Neuronal stem cell (in vitro differentiated cells): ENCODE measurements at places on chromosomes 6 and 20.

- no peak overlapping the region for H3K27ac ChIP-seq
- H3K27me3 ChIP-seq, result no peaks in the 10 kb centered on the region
- no peaks in the 10 kb centered on the region for H3K36me3 ChIP-seq
- H3K4me3 ChIP-seq, result no peak overlapping the region
Observed at GRCh38 chr6:145506565-145506964, 228.8 kb downstream of the EPM2A start.

- H3K27me3 ChIP-seq, result no peaks in the 10 kb centered on the region
- H3K4me1 ChIP-seq, result peaks cover 9% of the 10 kb centered on the region
- peaks cover 15% of the 10 kb centered on the region for H3K36me3 ChIP-seq
- no peak for DNase-seq
- H3K27ac ChIP-seq, result peak overlapping the region; percentile 14
Observed at GRCh38 chr6:107495196-107495643, 5.3 kb downstream of the SOBP start.

DNA sequence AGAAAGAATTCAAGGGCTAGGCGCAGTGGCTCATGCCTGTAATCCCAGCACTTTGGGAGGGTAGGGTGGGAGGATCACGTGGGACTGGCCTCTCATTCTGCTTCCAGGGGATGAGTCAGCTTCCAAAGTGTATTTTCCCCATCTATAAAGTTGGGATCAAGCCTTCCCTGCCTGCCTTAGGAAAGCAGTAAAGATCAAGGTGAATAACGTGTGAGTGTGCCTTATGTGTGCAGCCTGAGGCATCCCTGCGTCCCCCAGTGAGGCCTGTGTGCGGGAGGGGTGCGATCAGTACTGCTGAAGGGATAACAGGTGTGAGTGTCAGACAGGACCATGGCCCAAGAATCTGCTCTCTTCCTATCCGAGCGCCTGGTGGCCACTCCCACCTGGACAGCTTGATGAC lies 26.8 kb downstream of the TMEM181 start:
- DNase-seq, result no peak
- no peaks in the 10 kb centered on the region for H3K4me1 ChIP-seq
- no peak overlapping the region for H3K4me3 ChIP-seq
- peaks cover 28% of the 10 kb centered on the region for H3K36me3 ChIP-seq

DNA sequence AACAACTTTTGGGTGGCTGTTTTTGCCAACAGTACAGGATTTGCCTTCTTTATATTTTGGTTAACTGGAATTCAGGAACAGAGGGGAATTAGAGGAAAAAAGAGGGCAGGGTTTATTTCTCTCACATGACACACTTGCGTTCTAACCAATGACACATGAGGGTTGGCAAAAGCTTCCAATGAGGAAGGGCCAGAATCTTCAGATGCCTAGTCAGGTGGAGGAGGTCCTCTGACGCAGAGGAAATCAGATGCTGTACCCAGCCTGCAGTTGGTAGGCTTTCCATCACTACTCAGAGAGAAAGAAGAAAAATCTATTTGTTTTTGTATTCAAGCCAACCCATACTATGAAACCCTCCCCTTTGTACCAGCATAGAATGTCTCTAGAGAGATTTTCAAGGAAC lies 20.8 kb downstream of the TM9SF4 start:
- H3K4me3 ChIP-seq, result no peak overlapping the region
- no peak overlapping the region for H3K27ac ChIP-seq
- no peaks in the 10 kb centered on the region for H3K27me3 ChIP-seq
- no peaks in the 10 kb centered on the region for H3K4me1 ChIP-seq
- H3K36me3 ChIP-seq, result peaks cover 2% of the 10 kb centered on the region
- no peak for DNase-seq

- peaks cover 10% of the 10 kb centered on the region for H3K27me3 ChIP-seq
- no peak for DNase-seq
- H3K27ac ChIP-seq, result no peak overlapping the region
- no peaks in the 10 kb centered on the region for H3K36me3 ChIP-seq
- no peaks in the 10 kb centered on the region for H3K4me1 ChIP-seq
- no peak overlapping the region for H3K4me3 ChIP-seq
Observed at GRCh38 chr6:14059791-14060436, 57.7 kb upstream of the CD83 start.

- peaks cover 5% of the 10 kb centered on the region for H3K4me1 ChIP-seq
- H3K27me3 ChIP-seq, result no peaks in the 10 kb centered on the region
- H3K4me3 ChIP-seq, result no peak overlapping the region
- no peak overlapping the region for H3K27ac ChIP-seq
Observed at GRCh38 chr20:48984575-48985219, 61.4 kb upstream of the CSE1L start.

GRCh38 chr20:34831936-34832335 lies 6.5 kb upstream of the NCOA6 start:
- H3K4me1 ChIP-seq, result no peaks in the 10 kb centered on the region
- H3K27me3 ChIP-seq, result no peaks in the 10 kb centered on the region
- no peak overlapping the region for H3K27ac ChIP-seq
- DNase-seq, result no peak
- H3K4me3 ChIP-seq, result no peak overlapping the region

- H3K4me3 ChIP-seq, result no peak overlapping the region
- no peaks in the 10 kb centered on the region for H3K27me3 ChIP-seq
- H3K36me3 ChIP-seq, result no peaks in the 10 kb centered on the region
- H3K4me1 ChIP-seq, result no peaks in the 10 kb centered on the region
- H3K27ac ChIP-seq, result no peak overlapping the region
Observed at GRCh38 chr6:157755032-157755745, 67.9 kb upstream of the SNX9 start.

- H3K27me3 ChIP-seq, result no peaks in the 10 kb centered on the region
- no peak overlapping the region for H3K27ac ChIP-seq
- H3K4me1 ChIP-seq, result peaks cover 28% of the 10 kb centered on the region
- H3K4me3 ChIP-seq, result no peak overlapping the region
- DNase-seq, result no peak
Observed at GRCh38 chr20:62357681-62358080, 9.4 kb downstream of the LAMA5 start.

GRCh38 chr6:33749401-33749800 lies 2.7 kb upstream of the IP6K3 start:
- no peaks in the 10 kb centered on the region for H3K36me3 ChIP-seq
- no peak for DNase-seq
- no peaks in the 10 kb centered on the region for H3K27me3 ChIP-seq
- H3K27ac ChIP-seq, result no peak overlapping the region
- peaks cover 60% of the 10 kb centered on the region for H3K4me1 ChIP-seq
- no peak overlapping the region for H3K4me3 ChIP-seq

DNA sequence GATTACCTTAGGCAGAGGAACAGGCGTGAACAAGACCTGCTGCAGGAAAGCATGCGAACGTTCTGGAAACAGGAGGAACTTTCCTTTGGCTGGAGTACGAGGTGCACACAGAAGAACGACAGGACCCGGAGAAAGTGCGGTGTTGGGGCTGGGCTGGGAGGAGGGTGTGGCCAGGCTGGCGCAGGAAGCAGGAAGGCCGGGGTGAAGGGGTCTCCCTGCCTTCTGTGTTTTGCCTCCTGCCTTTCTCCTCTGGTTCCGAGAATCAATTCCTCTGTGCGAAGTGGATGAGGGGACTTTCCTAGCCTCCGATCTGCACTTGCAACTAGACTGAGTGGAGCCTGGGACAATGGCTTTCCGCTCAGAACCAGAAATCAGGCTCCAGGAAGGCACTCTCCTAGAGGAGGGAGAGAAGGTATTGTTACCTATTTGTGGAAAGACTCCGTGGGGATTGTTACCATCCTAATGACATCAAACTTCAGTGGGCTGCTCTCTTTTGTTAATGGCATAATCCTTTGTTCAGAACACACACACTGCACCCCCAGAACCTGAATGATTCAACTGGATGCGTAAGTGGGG lies 22.9 kb upstream of the PLEKHG1 start:
- no peak overlapping the region for H3K4me3 ChIP-seq
- H3K36me3 ChIP-seq, result no peaks in the 10 kb centered on the region
- H3K27me3 ChIP-seq, result no peaks in the 10 kb centered on the region
- H3K4me1 ChIP-seq, result peaks cover 7% of the 10 kb centered on the region
- DNase-seq, result no peak
- no peak overlapping the region for H3K27ac ChIP-seq

GRCh38 chr6:143055891-143056290 lies 4.8 kb upstream of the AIG1 start:
- H3K36me3 ChIP-seq, result no peaks in the 10 kb centered on the region
- peaks cover 4% of the 10 kb centered on the region for H3K4me1 ChIP-seq
- DNase-seq, result no peak
- no peak overlapping the region for H3K4me3 ChIP-seq

DNA sequence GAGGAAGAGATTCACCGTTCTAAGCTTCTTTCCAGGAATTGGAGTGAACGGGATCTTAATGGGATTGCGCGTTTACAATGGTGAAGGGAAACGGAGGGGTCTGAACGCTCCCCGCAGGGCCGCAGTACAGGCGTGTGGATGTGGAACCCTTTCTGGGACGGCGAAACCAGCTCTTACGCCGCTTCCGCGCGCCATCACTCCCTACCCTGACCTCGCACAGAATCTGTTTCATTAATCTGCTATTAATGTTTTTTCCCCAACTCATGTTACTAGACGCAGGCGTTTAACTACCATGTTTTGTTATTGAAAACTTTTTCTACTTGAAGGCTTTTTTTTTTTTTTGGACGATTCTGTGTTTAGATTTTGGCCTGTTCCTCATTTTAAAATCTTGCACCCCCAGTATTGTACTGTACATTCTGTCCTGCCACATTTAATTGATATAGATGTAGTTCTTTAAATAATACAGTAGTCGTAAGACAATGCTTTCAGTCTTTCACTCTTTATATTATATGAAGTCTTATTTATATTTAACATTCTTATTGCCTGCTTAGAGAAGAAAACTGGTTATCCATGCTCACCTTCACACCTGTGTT lies 696 bp upstream of the SUPT3H start:
- peak overlapping the region; percentile 85 for H3K27ac ChIP-seq
- no peaks in the 10 kb centered on the region for H3K27me3 ChIP-seq
- peaks cover 9% of the 10 kb centered on the region for H3K4me1 ChIP-seq
- H3K4me3 ChIP-seq, result peak overlapping the region; percentile 55
- DNase-seq, result no peak
- no peaks in the 10 kb centered on the region for H3K36me3 ChIP-seq
